PC-3 (cell line): ENCODE measurements at places on chromosomes 11 and 22. TPM values are rescaled to one million over a fixed set of nuclear protein-coding genes. Genes with fewer than 3 reads are reported as not detected.

DLG2 gene
- 0.58 and 4.3 TPM in 2 replicates for total RNA-seq

TEF gene
- 4.0 TPM in 2 replicates for total RNA-seq

RFPL3 gene
- not detected in 2 replicates for total RNA-seq

PEX26 gene
- 30.6 and 51.3 TPM in 2 replicates for total RNA-seq

FAM181B gene
- total RNA-seq: 0.23 TPM in 1 of 2 replicates, not detected in the other

TSGA10IP gene
- not detected in 2 replicates for total RNA-seq

DNAJB13 gene
- 0.29 and 0.46 TPM in 2 replicates for total RNA-seq

ADORA2A gene
- 0.92 and 1.7 TPM in 2 replicates for total RNA-seq
